ENCODE measurements at places on chromosomes 7 and 10.

DNA sequence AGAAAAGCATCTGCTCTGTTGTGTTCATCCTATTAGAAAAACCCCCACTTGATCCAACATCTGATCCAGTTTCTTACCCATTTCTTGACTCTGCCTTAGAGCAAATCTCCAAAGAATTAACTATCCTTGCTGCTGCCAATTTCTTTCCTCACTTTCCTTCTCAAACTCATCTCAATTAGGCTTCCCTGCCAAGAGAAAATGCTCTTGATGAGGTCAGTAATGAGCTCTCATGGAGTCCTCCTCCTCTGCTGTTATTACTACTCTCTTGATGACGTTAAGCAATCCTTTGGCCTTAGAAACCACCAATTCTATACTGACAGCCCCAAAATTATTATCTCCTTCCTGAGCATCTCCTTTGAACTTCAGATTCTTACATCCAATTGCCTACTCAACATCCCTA, 162.0 kb upstream of the FAM13C start:
- DNase-seq, result no peak

DNA sequence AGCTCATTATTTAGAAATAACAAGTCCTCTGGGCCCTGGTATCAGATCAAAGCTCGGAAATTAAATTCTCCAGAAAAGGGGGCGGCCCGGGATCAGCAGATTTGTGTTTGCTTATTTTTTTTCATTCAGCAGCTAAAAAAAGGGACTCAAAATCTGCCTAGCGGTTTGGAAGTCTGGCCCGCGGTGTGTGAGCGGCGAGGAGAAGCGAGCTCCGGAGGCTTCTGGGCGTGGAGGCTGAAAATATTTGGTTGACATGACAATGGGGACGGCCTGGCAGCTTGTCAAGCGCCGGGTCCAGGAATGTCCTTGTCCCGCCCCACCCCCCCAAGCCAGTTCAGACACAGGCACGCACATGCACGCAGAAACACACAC, 43.4 kb downstream of the FOXL3 start:
- DNase-seq, result no peak

DNA sequence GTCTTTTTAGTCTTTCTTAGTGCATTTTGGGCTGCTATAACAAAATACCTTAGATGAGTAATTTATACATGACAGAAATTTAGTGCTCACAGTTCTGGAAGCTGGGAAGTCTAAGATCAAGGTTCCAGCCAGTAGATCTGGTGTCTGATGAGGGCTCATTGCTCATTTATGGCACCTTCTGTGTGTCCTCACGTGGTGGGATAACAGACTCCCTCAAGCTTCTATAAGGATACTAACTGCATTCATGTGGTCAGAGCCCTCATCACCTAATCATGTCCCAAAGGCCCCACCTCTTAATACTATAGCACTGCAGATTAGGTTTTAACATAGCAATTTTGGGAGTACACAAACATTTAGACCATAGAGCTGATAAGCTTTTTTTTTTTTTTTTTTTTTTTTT, 80.4 kb downstream of the ZNRF2 start:
- DNase-seq, result no peak

- no peak for DNase-seq
Measured at GRCh38 chr7:45586542-45587520, 12.7 kb downstream of the ADCY1 start.

Data from CD4-positive, alpha-beta T cell treated with Interleukin-6 at 100 ng/mL for 8 hours (primary cell).